RWPE2 (cell line): ENCODE measurements at places on chromosomes 1 and 21.

- H3K4me1 ChIP-seq = peaks cover 1% of the 10 kb centered on the region
- H3K4me3 ChIP-seq = no peak overlapping the region
- H3K27ac ChIP-seq = no peak overlapping the region
These were observed 20.9 kb downstream of the CD55 start for GRCh38 chr1:207342332-207342731.

- H3K4me3 ChIP-seq = no peak overlapping the region
- DNase-seq = no peak
- no peaks in the 10 kb centered on the region for H3K27me3 ChIP-seq
- H3K27ac ChIP-seq = no peak overlapping the region
- H3K4me1 ChIP-seq = no peaks in the 10 kb centered on the region
These were observed 6.8 kb downstream of the TPRG1L start for GRCh38 chr1:3631320-3632260.

GRCh38 chr1:41488040-41488951 lies 3.8 kb upstream of the EDN2 start:
- peaks cover 28% of the 10 kb centered on the region for H3K4me1 ChIP-seq
- no peak overlapping the region for H3K4me3 ChIP-seq
- no peak for DNase-seq
- H3K27me3 ChIP-seq = no peaks in the 10 kb centered on the region
- no peaks in the 10 kb centered on the region for H3K36me3 ChIP-seq

- no peaks in the 10 kb centered on the region for H3K36me3 ChIP-seq
- H3K4me3 ChIP-seq = no peak overlapping the region
- no peak for DNase-seq
These were observed 17.6 kb downstream of the SOAT1 start for GRCh38 chr1:179311149-179311700.

DNA sequence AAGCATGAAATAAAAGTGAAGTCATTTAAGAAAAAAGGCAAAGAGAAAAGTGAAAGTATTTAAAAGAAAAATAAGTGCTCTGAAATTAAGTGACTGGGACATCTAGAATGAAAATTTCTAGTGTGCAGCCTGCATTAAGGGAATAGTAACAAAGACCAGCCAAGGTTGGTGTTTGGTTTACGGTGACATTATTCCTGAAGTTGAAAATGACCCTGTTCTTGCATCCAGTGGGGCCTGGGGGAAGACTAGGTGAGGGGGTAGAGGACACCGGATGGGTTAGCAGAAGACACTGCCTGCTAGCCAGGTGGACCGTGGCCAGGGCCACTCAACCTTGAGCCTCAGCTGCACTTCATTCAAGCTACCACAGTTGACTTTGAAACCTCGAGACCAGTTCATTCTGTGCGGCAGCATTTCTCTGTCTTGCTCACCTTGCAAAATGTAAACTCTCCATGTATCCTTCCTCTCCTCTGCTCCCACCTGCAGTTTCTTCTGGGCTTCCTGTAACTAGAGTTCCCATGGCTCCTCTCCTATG lies 14.3 kb upstream of the KCNK1 start:
- H3K36me3 ChIP-seq = no peaks in the 10 kb centered on the region
- no peak for DNase-seq
- H3K27ac ChIP-seq = no peak overlapping the region
- no peaks in the 10 kb centered on the region for H3K4me1 ChIP-seq
- H3K4me3 ChIP-seq = no peak overlapping the region

DNA sequence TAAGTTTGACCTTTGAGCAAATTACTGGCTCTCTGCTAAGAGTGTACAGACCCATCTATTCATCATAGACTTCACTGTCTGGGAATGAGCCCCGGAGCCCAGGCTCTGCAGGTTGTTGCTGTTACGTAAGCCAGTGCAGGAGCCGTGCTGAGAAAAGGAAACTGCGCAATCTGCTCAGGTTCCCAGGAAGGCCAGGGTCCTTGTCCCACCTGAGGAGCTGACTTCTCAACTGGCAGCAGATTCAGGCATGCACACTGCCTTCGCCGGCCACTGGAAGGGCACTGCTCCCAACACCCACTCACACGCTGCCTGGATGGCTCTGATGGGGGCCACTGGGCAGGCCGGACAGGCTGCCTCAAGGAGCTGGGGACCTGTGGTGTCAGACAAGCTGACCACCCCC lies 19.5 kb downstream of the RCAN1 start:
- no peak overlapping the region for H3K27ac ChIP-seq
- DNase-seq = no peak
- H3K4me1 ChIP-seq = peaks cover 12% of the 10 kb centered on the region
- no peaks in the 10 kb centered on the region for H3K27me3 ChIP-seq
- H3K4me3 ChIP-seq = no peak overlapping the region

DNA sequence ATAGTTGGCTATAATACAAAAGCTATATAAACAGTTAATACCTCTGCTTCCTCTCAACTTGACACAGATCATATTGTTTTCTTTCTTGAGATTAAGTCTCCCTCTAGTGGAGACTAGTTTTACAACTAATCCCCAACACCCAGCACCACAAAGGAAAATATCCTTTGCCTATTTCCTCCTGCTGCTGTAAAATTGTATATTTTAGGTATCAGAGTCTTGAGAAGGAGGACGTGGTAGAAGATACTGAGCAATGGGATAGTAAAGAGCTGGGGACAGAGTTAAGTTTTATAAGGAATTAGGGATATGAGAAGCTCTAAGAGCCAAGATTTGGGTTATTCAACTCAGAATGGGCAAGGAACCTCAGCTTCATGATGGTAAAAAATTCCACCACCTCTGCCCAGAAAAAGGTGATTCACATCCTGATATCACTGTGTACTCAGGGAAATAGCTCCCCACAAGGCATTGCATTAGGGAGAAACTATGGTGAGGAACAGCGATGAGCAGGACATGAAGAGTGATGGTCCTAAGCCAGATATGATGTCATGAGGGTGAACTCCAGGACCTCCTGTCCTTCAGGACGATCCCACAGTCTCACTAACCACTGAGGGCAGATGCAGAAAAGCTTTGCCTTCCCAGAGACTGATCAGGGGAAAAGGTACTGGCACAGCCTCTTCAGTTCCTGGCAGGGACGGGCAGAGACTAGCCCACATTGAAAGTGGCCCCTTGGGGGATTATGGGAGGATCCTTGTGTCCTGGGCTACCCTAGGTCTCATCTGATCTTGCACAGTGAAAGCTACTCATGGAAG lies 14.7 kb upstream of the CFAP126 start:
- H3K4me1 ChIP-seq = peaks cover 16% of the 10 kb centered on the region
- H3K27ac ChIP-seq = peak overlapping the region; percentile 84
- no peaks in the 10 kb centered on the region for H3K36me3 ChIP-seq
- H3K27me3 ChIP-seq = no peaks in the 10 kb centered on the region

DNA sequence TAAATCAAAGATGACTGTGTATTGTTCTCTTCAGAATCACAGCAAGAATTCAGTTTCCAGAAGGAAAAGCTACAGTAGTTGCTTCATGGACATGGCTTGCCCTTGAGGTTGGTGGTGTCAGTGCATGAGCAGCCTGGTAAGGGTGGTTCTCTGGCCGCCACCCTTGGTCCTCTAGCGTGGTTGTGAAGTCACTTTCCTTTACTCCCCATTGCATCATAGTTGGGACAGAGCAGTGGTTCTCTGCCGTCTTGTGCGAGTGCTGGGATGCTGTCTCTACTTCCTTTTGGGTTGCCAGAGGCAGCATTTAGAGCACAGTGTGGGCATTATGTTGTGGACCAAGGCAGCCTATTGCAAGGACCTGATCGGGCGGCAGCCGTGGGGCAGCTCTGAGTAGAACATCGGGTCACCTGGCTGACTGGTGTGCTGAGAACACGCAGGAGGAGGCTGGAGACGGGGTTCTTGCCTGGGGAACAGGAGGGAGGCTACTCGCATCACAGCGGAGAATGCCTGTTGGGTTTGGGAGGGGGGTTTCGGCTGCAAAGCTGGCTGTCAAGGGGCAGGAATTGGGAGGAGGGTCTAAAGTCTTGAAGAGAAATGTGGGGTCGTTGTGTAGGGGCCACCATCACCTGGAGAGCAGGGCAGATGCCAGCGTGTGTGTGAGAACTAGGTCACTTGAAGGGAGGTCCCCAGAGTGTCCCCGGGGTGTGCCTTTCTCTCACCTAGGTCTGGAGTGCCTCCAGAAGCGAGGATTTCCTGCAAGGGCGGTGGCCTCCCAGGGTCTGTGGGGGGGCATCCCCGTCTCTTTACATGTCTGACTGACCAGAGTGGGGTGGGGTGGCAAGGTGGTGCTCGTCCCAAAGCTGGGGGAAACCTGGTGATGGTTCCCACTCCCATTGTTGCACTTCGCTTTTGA lies 6.3 kb downstream of the ARF1 start:
- peaks cover 44% of the 10 kb centered on the region for H3K4me1 ChIP-seq
- H3K27me3 ChIP-seq = no peaks in the 10 kb centered on the region
- peaks cover 39% of the 10 kb centered on the region for H3K36me3 ChIP-seq
- DNase-seq = no peak
- H3K27ac ChIP-seq = peak overlapping the region; percentile 73

GRCh38 chr1:62882201-62883104 lies 98.5 kb downstream of the ATG4C start:
- H3K27ac ChIP-seq = no peak overlapping the region
- DNase-seq = no peak
- H3K4me3 ChIP-seq = no peak overlapping the region
- peaks cover 13% of the 10 kb centered on the region for H3K27me3 ChIP-seq
- no peaks in the 10 kb centered on the region for H3K4me1 ChIP-seq

GRCh38 chr21:38796424-38796823 lies 9.3 kb upstream of the ETS2 start:
- no peaks in the 10 kb centered on the region for H3K36me3 ChIP-seq
- H3K27ac ChIP-seq = peak overlapping the region; percentile 93
- no peak overlapping the region for H3K4me3 ChIP-seq

DNA sequence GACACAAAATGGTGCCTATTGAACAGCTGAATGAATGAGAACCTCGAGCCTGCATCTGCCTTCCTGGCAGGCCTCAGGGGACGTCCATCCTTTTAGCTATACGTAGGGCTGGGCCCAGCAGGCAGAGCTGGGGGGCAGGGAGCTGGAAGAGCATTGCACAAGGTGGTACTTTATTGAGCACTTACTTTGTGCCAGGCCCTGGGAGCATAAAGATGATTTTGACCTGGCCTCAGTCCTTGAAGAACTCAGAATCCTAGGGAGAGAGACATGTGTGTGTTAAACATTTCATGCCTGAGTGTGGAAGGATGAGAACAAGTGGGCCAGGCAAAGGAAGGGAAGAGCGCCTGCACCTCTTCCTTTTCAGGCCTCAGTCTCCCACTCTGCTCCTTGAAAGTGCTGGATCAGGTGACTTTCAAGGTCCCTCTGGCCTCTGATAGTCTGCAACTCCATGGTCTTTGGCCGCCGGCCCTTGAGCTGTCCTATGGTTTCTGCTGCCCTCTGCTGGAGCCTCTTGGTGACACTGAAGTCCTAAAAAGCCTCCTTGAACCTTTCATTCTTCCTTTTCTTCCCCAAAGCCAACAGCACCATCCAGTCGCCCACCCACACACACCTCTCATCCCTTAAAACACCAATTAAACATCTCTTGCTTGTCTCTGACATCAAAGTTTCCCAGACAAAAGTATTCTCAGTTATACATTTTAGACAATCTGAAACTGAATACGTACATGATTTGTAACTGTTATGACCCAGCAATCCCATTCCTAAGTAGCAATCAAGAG lies 3.5 kb upstream of the PEAR1 start:
- H3K27me3 ChIP-seq = no peaks in the 10 kb centered on the region
- DNase-seq = no peak
- H3K36me3 ChIP-seq = no peaks in the 10 kb centered on the region
- H3K4me3 ChIP-seq = no peak overlapping the region
- H3K4me1 ChIP-seq = no peaks in the 10 kb centered on the region

DNA sequence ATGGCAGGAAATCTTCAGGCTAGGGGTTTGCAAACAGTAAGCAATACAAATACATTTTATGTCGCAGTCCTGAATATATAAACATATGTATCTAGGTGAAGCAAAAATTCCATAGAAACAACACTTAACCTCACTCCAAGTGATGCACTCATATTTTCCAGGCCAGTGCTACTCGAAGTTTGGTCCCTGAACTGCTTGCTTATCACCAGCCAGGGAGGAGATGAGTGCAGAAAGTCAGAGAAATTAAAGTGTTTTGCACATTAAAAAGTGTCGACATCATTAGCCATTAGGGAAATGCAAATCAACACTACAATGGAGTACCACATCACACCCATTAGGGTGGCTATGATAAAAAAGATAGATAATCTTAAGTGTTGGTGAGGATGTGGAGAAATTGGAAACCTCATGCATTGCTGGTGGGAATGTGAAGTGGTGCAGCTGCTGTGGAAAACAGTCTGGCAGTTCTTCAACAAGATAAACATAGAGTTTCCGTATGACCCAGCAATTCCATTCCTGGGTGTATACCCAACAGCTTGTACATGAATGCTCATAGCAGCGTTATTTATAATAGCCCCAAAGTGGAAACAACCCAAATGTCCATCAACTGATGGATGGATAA lies 70.5 kb upstream of the CSF1 start:
- peaks cover 10% of the 10 kb centered on the region for H3K4me1 ChIP-seq
- H3K36me3 ChIP-seq = no peaks in the 10 kb centered on the region
- no peak overlapping the region for H3K4me3 ChIP-seq
- H3K27me3 ChIP-seq = no peaks in the 10 kb centered on the region
- DNase-seq = no peak
- H3K27ac ChIP-seq = no peak overlapping the region

GRCh38 chr1:172554915-172555314 lies 22.0 kb downstream of the SUCO start:
- H3K27me3 ChIP-seq = no peaks in the 10 kb centered on the region
- H3K4me1 ChIP-seq = no peaks in the 10 kb centered on the region
- peaks cover 41% of the 10 kb centered on the region for H3K36me3 ChIP-seq
- H3K4me3 ChIP-seq = no peak overlapping the region
- H3K27ac ChIP-seq = no peak overlapping the region

DNA sequence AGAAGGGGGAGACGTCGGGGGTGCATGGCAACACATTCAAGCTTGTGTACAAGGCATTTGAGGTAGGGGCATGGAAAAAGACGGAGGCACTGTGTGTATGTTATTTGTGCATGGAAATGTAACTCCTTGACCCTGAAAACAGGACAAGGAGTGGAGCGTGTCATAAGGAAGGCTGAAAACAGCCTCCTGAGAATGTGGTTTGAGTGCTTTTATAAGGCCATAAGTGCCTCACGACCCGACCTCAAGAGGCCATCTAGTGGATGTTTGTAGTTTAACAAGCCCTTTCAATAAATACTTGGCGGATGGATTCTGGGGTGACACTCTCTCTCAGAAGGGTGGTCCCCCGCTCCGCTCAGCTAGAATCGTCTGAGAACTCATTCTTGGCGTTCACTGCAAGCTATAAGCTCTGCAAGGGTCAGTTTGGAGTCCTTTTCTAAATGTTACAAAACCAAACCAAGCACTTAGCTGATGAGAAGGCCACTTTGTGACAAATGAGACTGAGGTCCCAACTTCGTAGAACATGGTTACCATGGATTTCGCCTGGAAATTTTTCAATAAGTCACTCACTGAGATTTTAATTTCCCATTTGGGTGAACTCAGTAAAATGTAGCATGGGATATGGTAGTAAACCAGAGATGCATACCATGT lies 38.8 kb upstream of the CLCA4 start:
- DNase-seq = no peak
- no peak overlapping the region for H3K4me3 ChIP-seq
- no peaks in the 10 kb centered on the region for H3K27me3 ChIP-seq
- peaks cover 2% of the 10 kb centered on the region for H3K4me1 ChIP-seq
- H3K27ac ChIP-seq = no peak overlapping the region

- no peaks in the 10 kb centered on the region for H3K27me3 ChIP-seq
- no peaks in the 10 kb centered on the region for H3K4me1 ChIP-seq
- no peak overlapping the region for H3K27ac ChIP-seq
- H3K4me3 ChIP-seq = no peak overlapping the region
- no peaks in the 10 kb centered on the region for H3K36me3 ChIP-seq
- DNase-seq = no peak
These were observed 5.5 kb upstream of the RNF2 start for GRCh38 chr1:185039726-185040407.
